ENCODE measurements at places on chromosomes 11 and 22. TPM values are rescaled to one million over a fixed set of nuclear protein-coding genes. Genes with fewer than 3 reads are reported as not detected.

The NUP160 gene
- 39.3 TPM for total RNA-seq

The MOV10L1 gene
- total RNA-seq, result 2.3 TPM

The TBCEL gene
- 30.4 TPM for total RNA-seq

- DNase-seq, result peak; percentile 81
- H3K4me3 ChIP-seq, result peak overlapping the region; percentile 85
- H3K36me3 ChIP-seq, result peaks cover 19% of the 10 kb centered on the region
- peaks cover 52% of the 10 kb centered on the region for H3K4me1 ChIP-seq
- H3K27ac ChIP-seq, result peak overlapping the region; percentile 92
- no peaks in the 10 kb centered on the region for H3K27me3 ChIP-seq
These were observed 1.4 kb downstream of the PATZ1 start for GRCh38 chr22:31344578-31345330.

- H3K36me3 ChIP-seq, result no peaks in the 10 kb centered on the region
- no peak overlapping the region for H3K4me3 ChIP-seq
- no peaks in the 10 kb centered on the region for H3K27me3 ChIP-seq
- DNase-seq, result no peak
These were observed 99.9 kb upstream of the GUCY1A2 start for GRCh38 chr11:107118025-107118720.

DNA sequence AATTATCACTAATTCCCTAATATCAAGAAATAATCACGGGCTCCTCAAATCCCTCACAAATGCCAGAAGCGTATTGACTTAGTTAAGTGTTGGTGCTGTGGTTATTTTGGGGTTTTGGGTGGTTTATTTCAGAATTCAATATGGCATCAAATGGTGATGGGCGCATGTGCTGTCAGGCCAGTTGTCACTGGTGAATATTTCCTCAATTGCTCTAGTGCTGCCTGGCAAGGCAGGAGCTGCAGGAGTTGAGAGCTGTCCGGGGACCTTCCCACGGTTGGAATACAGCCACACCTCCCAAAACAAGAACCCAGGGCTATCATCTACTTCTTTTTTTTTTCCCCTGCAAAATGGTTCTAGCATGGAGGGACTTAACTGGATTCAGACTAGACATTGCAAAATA, 10.3 kb downstream of the IGLL5 start:
- H3K4me1 ChIP-seq, result no peaks in the 10 kb centered on the region
- no peak for DNase-seq
- no peaks in the 10 kb centered on the region for H3K27me3 ChIP-seq
- H3K4me3 ChIP-seq, result no peak overlapping the region
- H3K27ac ChIP-seq, result no peak overlapping the region

GRCh38 chr11:73576185-73576614, 21.7 kb downstream of the FAM168A start:
- no peak overlapping the region for H3K27ac ChIP-seq
- H3K4me1 ChIP-seq, result no peaks in the 10 kb centered on the region
- no peak overlapping the region for H3K4me3 ChIP-seq
- no peaks in the 10 kb centered on the region for H3K36me3 ChIP-seq
- no peaks in the 10 kb centered on the region for H3K27me3 ChIP-seq

- no peaks in the 10 kb centered on the region for H3K4me1 ChIP-seq
- H3K4me3 ChIP-seq, result no peak overlapping the region
- H3K27ac ChIP-seq, result no peak overlapping the region
- H3K36me3 ChIP-seq, result no peaks in the 10 kb centered on the region
- DNase-seq, result no peak
- no peaks in the 10 kb centered on the region for H3K27me3 ChIP-seq
These were observed 101.1 kb upstream of the GALNT18 start for GRCh38 chr11:11722861-11723260.

- no peak overlapping the region for H3K27ac ChIP-seq
- no peaks in the 10 kb centered on the region for H3K4me1 ChIP-seq
- no peak for DNase-seq
- no peaks in the 10 kb centered on the region for H3K27me3 ChIP-seq
- no peaks in the 10 kb centered on the region for H3K36me3 ChIP-seq
These were observed 95.6 kb downstream of the UVRAG start for GRCh38 chr11:75910426-75911145.

DNA sequence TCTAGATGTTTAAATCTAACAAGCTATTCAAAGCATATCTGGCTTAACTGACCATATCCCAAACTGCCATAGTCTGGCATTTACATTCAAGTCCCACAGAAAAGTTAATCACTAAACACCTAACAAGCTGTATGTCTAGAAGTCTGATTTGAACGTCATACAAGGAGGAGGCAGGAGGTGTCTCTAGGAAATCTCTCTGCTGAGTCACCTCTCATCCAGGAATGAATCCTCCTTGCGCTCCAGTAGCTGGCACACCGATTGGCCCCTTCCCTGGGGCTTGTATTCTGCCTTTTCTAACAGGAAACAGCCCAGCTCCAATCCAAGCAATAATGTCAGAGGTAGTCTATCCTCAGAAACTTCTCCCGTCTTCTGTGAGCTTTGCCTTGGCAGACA, 31.8 kb downstream of the FEZ1 start:
- no peak overlapping the region for H3K27ac ChIP-seq
- no peaks in the 10 kb centered on the region for H3K36me3 ChIP-seq
- H3K4me1 ChIP-seq, result no peaks in the 10 kb centered on the region
- no peak for DNase-seq
- no peak overlapping the region for H3K4me3 ChIP-seq
- no peaks in the 10 kb centered on the region for H3K27me3 ChIP-seq

DNA sequence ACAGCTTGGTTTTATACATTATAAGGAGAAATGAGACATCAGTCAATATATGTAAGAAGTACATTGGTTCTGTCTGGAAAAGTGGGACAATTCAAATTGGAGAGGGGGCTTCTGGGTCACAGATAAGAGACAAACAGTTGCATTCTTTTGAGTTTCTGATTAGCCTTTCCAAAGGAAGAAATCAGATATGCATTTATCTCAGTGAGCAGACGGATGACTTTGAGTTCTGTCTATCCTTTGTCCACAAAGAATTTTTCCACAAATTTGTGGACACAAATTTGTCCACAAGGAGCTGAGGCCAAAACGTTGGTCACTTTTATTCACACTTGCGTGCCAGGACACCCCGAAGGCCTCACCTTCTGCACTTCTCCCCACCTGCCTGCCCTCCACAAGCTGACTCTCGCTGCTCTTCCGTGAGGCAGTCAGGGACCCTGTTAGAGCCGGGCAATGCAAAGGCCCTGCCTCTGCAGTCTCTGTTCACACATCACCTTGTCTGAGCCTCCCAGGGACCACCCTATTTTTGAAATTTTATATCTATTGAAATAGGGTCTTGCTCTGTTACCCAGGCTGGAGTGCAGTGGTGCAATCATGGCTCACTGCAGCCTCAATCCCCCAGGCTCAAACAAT, 20.5 kb downstream of the IL17REL start:
- no peaks in the 10 kb centered on the region for H3K36me3 ChIP-seq
- H3K4me3 ChIP-seq, result no peak overlapping the region
- DNase-seq, result no peak
- peaks cover 7% of the 10 kb centered on the region for H3K4me1 ChIP-seq

DNA sequence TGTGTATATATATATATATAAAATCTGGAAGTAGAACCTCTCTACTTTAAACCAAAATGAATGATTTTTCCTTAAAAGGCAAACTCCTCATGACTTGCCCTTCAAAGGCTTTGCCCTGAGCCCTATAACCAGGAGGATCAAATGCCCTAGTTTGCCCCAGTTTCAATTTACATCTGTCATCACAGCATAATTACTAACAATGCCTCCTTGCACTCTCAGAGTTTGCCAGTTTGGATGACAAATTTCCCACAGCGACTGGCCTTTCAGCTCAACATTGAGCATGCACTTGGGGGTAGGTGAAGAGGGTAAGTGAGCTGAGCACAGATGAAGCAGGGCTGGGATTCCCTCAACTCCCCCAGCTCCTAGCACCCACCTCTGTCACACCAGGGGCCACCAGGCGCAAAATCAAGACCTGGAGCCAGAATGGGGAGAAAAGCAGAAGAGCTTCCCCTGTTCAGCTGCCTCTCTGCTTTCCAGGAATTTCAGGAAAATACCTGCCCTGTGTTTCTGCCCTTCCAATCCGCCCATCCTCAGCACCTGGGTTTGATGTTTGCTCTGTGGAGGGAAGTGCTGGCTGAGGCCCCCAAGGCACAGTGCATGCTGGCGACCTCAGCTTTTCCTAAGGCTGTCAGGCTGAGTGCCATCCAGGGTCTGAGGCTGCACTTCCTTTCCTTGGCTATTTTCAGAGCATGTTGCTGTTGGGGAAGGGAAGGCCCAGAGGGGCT, 67.5 kb downstream of the ADAMTS15 start:
- DNase-seq, result no peak
- H3K4me1 ChIP-seq, result no peaks in the 10 kb centered on the region
- no peaks in the 10 kb centered on the region for H3K27me3 ChIP-seq
- H3K36me3 ChIP-seq, result no peaks in the 10 kb centered on the region
- no peak overlapping the region for H3K4me3 ChIP-seq

- DNase-seq, result no peak
- H3K4me1 ChIP-seq, result peaks cover 86% of the 10 kb centered on the region
- H3K4me3 ChIP-seq, result no peak overlapping the region
- H3K27me3 ChIP-seq, result no peaks in the 10 kb centered on the region
- H3K36me3 ChIP-seq, result peaks cover 24% of the 10 kb centered on the region
These were observed 65.2 kb downstream of the ZBTB16 start for GRCh38 chr11:114124601-114125144.

DNA sequence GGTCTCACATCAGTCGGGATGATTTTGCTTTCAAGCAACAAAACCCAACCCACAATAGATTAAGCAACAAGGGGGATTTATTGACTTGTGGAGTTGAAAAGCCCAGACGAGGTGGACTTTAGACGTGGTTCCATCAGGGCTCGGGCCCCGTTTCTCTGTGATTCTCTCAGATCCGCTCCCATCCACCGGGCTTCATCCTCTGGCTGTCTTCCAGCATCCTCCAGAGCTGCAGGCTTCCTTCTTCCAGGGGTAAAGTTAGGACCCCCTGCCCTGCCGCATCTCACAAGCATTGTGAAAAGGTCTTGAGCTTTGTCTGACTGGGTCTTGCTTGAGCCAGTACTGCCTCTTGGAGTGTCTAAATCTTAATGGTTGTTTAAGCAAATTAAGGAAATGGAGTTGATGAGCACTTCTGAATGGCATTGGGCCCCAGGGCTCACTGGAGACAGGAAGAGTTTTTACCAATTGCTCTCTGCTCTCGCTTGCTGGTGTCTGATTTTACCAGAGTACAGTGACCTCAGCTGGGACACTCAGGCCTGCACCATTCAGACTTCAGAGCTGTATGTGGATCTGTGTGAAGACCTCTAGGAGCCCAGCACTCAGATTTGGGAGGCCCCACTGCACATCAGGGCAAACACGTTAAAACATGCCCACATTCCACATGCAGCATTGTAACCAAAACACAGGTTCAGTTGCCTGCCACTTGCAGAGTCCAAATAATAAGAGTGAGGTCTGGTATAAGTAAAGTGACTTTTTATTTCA, 13.5 kb upstream of the FTH1 start:
- no peak for DNase-seq
- H3K27me3 ChIP-seq, result no peaks in the 10 kb centered on the region
- no peaks in the 10 kb centered on the region for H3K36me3 ChIP-seq
- peaks cover 29% of the 10 kb centered on the region for H3K4me1 ChIP-seq
- H3K27ac ChIP-seq, result no peak overlapping the region

- H3K36me3 ChIP-seq, result no peaks in the 10 kb centered on the region
- no peaks in the 10 kb centered on the region for H3K27me3 ChIP-seq
- H3K4me3 ChIP-seq, result no peak overlapping the region
- H3K27ac ChIP-seq, result no peak overlapping the region
- H3K4me1 ChIP-seq, result peaks cover 8% of the 10 kb centered on the region
These were observed 8.2 kb upstream of the YWHAH start for GRCh38 chr22:31935961-31936635.

- H3K36me3 ChIP-seq, result no peaks in the 10 kb centered on the region
- peak; percentile 34 for DNase-seq
- peaks cover 4% of the 10 kb centered on the region for H3K4me1 ChIP-seq
- H3K27ac ChIP-seq, result no peak overlapping the region
- no peaks in the 10 kb centered on the region for H3K27me3 ChIP-seq
These were observed 39.6 kb downstream of the UBASH3B start for GRCh38 chr11:122695076-122695615.

DNA sequence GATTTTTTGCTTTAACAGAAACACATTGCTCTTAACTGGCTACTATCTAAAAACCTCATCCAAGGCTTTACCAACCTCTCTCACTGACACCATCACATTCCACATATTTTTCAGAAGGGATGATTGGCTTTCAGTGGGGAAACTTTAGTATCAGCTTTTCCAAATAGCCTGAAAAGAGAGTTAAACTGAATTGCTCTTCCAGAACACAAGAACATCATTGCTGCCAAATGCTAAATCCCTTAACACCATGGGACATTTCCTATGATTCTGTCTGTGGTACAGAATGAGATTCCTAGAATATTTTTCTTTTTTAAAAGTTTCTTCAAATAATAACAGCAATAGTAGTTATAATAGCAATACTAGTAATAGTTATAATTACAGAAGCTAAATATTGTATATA, 45.4 kb downstream of the SOX6 start:
- no peak overlapping the region for H3K27ac ChIP-seq
- no peaks in the 10 kb centered on the region for H3K27me3 ChIP-seq
- H3K4me3 ChIP-seq, result no peak overlapping the region
- DNase-seq, result no peak

DNA sequence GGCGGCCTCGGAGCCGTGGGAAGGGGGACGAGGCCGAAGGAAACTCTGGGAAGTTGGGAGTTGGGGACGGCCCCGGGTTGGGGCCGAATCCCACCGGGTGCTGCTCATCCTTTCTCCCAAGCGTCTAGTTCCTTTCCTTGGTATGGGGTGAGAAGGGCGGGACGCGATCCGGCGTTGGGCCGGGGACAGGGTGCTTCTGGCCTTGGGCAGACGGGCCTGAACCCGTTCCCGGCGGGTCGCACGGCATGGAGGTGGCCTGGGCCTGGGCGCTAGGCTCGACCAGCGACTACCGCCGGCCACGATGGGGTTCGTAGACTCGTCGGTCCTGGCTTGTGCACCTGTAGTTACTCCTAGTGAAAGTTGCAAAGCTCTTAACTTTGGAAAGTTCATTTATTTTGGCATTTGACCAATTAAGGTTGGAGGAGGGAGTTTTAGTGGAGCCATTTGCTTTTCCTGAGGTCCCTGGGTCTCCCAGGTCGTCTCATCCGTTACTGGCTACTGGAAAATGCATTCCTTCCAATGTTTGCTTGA, 1.0 kb downstream of the SYT9 start:
- peaks cover 13% of the 10 kb centered on the region for H3K4me1 ChIP-seq
- peak overlapping the region; percentile 43 for H3K4me3 ChIP-seq
- H3K27ac ChIP-seq, result no peak overlapping the region
- no peaks in the 10 kb centered on the region for H3K27me3 ChIP-seq

DNA sequence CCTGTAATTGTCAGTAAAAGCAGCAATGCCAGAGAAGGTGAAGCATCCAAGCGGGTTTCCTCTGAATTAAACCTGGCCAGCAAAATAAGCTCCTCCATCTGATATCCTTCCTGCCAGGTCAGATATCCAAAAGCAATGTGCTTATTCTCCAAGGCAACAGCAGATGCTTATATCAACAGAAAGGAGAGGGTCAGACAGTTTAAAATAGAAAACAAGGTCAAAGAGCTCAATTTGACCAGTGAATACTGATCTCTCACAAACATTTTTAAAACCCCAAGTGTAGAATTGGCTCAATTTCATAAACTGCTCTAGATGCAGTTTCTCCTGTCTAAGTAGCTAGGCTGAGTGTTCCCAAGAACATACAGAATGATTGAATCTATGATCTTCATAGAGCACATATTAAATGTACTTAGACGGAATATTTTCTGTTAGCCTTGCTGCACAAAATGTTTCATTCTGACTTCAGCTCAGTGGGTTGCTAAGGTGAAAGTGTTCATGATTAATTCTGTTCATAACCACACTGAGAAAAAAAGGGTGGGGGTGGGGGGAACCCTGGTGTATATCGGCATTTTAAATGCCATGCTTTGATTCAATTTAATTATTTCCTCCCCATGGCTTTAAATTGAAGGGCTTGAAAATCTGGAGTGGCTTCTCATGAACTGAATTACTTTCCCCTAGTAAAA, 174.2 kb upstream of the ARHGAP20 start:
- H3K27me3 ChIP-seq, result no peaks in the 10 kb centered on the region
- no peaks in the 10 kb centered on the region for H3K4me1 ChIP-seq
- DNase-seq, result no peak
- no peaks in the 10 kb centered on the region for H3K36me3 ChIP-seq
- H3K27ac ChIP-seq, result no peak overlapping the region
